ENCODE measurements at places on chromosomes 7 and 10.

DNA sequence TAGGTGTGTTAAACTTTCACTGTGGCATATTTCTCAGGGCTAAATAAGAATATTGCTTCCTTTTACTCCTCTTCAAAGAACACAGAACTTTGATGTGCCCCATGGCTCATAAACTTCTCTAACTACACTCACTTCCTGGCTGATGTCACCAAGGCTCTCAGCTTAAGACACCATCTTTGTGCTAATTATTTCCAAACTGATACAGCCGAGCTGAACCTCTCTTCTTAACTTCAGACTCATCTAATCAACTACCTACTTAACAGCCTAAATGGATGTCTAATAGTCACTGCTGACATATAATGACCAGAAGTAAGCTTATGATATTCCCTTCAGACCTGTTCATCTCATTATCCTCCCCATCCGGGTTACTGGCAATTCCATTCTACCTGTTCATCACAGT, 3.6 kb downstream of the C10orf67 start:
- no peak for DNase-seq

DNA sequence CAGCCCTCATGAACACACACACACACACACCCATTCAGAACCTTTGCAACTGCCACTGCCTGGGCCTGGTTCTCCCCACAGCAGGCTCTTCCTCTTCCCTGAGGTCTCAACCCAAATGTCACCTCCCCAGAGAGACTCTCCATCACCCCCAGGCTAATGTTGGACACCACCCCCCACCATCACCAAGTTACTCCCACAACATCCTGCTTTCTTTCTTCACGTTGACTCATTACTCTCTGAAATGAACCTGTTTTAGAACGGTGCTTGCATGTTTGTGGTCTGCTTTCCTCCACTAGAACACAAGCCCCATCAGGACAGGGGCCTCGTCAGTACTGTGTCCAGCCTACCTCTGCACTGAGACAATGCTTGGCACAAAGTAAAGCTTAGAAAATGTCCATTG, 16.0 kb downstream of the AFAP1L2 start:
- no peak for DNase-seq

- DNase-seq = no peak
These were observed 68.5 kb upstream of the GPR26 start for GRCh38 chr10:123597676-123598075.

GRCh38 chr10:11150879-11151415, 133.3 kb downstream of the CELF2 start:
- no peak for DNase-seq

DNA sequence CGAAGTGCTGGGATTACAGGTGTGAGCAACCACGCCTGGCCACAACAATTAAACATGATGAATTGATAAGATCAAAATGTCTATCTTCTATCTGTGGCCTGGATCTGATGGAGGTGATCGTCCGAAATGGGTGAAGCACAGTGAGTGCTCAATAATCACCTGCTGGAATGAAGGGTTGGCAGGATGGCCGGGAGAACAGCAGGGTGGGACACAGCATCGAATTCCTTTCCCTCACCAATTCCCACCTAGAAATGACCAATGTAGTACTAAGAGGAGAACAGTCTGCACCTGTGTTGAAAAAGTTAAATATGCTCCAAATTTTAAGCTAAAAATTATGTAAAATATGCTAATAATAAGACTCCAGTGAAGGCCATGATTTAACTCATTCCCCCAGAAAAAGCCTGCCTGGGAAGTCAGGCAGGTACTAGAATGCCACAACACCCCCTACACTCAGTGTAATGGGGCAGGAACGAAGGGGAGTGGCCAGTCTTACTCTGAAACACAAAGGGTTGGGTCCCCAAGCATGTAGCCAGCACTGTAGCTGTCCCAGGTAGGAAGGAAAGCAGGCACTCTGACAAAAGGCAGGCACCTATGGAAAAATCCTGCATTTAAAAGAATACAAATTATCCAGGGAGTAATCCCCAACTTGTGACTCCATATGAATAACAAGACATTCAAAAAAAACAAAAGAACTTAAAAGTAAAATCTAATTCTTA, 110.3 kb downstream of the VPS41 start:
- DNase-seq = no peak

- no peak for DNase-seq
These were observed 1.5 kb downstream of the ABCB4 start for GRCh38 chr7:87473986-87474385.

DNA sequence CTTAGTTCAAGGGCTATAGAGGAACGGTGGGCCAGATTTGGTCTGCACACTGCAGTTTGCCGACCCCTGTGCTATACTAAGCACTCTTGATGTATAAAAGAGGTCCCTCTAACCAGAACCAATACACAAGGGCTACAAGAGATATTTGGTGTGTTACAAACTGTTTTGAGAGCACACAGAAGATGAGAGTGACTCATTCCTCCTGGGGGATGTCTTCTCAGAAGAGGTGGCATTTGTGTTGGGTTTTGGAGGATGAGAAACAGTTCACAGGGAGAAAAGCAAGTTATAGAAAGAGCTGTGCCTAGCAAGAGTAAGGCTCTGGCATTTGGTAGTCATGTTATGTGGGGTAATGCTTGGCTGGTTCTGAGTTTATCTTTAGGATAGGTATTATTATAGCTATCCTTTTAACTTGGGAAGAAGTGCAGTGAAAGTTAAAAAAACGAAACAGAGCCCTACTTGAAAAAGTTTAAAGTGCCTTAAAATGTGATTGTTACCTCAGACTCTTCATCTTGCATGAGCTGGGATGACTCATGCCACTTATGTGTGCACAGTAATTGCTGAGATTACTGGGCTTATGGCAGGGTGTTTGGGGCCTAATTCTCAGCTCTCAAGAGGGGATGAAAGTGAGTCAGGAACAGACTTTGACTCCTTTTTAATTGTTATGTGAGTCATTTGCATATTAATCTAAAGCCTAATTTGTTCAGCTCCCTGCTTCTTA, 160.4 kb downstream of the KIF20B start:
- DNase-seq = no peak

DNA sequence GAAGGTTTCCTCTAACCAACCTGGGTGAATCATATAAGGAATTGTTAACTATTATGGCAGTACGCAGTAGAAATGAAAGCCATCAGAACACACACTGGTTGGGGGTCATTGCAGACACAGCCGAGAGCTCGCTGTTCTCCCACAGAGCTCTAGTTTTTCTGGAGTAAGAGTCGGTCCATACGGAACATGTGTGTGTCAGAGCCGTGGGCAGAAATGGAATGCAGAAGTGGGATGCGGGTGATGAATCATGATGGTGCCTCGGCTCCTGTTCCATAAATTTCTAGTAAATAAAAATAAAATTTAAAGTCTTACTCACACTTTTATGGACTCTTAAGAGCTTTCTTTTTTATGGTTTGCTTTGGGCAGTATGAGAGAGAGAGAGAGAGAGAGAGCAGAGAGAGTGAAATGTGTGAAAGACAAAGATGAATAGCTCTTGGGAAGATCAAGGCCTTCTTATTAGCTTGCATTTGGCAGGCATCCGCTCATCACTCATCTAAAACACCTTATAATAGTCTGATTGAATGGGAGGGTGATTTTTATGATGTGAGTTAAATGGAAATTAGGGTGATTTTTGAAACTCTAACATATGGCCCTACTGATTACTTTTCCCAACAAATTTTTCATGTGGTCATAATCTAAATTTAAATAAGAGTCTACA, 98.8 kb upstream of the PFKP start:
- DNase-seq = no peak

GRCh38 chr7:141290973-141291372, 217.1 kb downstream of the TMEM178B start:
- no peak for DNase-seq

- DNase-seq = peak; percentile 52
These were observed 18.5 kb downstream of the DIP2C start for GRCh38 chr10:670990-671389.

- DNase-seq = no peak
These were observed 1246.7 kb upstream of the SORCS1 start for GRCh38 chr10:108411206-108411605.

- DNase-seq = no peak
These were observed 259.5 kb upstream of the VWC2 start for GRCh38 chr7:49513911-49514310.

DNA sequence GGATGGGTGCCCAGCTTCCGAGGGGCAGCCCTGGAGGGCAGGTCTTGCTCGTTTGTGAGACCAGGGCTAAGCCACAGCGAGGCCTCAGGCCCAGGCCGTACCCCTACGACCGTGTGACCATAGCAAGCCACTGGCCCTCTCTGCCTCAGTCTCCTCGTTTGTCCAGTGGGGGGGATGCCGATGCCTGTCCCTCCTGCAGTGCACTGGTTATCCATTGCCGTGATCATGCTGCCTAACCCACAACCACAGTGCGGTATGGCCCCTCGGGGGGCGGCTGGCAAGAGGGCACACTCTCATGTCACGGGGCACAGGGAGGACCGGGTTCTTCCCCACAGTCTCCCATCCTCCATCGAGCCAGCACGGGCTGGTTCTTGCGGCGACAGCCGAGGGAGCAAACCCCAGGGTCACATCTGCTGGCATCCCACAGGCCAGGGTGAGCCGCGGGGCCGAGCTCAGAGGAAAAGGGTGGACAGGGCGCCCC, 80.5 kb downstream of the ELFN1 start:
- DNase-seq = no peak

DNA sequence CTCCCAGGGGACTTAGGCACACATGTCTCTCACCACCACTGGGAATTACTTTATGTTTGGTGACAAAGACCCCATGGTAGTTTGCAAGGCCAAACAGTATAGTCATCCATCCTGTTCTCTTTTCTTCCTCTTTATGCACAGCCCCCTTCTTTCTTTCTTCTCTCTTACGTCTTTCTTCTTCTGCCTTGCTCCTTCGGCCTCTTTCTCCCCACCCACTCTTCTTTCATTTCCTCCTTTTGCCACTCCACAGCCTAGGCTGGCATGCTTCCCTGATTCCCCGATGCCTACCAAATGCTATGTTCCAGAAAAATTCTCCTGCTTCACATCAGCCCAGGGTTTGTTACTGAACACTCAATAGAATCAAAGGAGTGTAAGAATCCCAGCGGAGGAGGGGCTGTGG, 62.4 kb upstream of the MKLN1 start:
- no peak for DNase-seq

DNA sequence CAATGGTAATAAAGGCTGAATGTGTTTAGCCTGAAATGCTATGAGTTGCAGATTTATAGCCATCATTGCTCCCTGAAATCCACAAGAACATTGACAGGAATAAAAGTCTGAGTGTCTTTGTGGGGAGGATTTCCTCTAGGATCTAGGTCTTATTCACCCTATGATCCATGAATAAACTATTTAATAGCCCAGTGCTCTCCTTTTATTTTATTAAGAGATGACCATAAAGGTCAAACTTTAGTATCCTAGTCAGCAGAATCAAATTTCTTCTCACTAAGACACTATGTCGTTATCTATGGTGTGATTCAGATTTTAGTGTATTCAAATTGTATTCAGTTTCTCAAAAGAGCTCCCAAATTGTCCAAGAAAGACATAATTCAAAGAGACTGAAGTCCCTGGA, 67.8 kb upstream of the AKR1E2 start:
- no peak for DNase-seq

DNA sequence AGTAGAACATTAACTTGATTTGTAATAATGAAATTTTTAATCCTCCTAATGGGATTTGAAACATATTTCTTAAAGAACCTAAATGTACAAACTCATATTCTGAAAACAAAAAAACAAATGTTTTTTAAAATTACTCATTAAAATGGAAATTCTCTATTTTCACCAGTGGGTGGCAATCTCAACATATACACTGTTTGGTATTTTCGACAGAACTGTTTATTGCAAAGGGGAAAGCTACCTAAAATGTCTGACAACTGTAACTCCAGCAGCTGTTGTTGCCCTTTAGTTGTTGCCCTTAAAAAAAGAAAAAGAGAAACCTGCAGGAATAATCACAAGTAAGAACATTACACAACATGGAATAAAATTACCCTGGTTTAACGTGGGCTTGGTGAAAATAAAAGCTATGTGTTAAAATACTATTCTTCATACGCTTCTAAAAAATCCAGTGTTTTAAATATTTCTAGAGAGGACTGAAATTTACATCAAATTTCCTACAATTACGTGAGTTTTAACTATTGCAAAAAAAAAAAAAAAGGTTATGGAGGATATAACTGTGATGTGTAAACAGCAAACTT, 54.5 kb downstream of the COL1A2 start:
- no peak for DNase-seq

GRCh38 chr10:22704942-22705341, 9.4 kb downstream of the PIP4K2A start:
- DNase-seq = no peak

- peak; percentile 20 for DNase-seq
These were observed 73.8 kb downstream of the DIP2C start for GRCh38 chr10:615583-616152.

- no peak for DNase-seq
These were observed 370.8 kb downstream of the GRID1 start for GRCh38 chr10:85995791-85996190.

- no peak for DNase-seq
These were observed 176.8 kb upstream of the AGR3 start for GRCh38 chr7:17058568-17058967.

DNA sequence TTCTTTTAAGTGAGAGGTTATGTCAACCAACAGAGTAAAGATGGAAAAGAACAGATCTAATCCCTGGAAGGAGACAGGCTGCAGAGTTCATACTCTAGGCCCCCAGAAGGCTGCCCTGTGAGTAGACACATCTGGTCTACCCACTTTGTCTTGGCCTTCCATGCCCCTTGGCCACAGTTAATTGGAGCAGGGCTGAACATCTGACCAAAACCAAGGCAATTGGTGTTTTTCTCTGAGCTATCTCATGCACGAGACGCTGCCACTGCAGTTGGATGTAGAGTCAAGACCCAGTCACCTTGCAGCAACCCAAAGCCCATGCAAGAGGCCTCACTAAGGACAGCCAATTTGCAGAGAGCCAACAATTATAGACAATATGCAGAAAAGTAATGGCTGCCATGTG, 9.0 kb downstream of the MYOF start:
- no peak for DNase-seq

DNA sequence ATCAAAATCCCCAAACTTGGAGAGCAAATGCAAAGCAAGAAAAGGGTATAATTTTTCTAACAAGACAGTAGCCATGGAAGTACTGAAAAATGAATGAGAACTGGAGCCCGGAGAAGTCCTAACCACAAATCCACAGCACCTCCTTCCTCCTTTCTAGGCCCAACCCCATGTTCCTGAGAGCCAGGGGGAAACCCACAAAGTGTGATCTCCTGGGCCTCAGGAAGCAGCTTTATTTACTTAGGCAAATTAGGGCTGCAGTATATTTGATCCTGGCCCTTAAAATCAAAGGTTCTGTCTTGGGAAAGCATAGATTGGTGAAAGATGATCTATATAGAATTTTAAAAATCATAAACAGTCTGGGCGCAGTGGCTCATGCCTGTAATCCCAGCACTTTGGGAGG, 103.0 kb downstream of the DOCK4 start:
- DNase-seq = no peak

DNA sequence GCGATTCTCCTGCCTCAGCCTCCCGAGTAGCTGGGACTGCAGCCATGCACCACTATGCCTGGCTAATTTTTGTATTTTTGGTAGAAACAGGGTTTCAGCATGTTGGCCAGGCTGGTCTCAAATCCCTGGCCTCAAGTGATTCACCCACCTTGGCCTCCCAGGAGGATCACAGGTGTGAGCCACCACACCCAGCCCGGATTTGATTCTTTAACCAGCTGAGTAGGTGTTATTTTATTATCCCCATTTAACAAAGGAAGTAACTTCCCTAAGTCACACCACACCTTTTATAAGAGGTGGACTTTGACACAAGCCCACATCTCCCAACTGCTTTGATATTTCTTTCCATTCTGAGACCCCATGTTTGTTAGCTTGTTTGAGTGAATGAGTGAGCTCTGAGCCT, 25.0 kb downstream of the SLC25A28 start:
- DNase-seq = no peak
